Mesothelial cell of epicardium (in vitro differentiated cells): ENCODE measurements at places on chromosomes 6 and 20. TPM values are rescaled to one million over a fixed set of nuclear protein-coding genes. Genes with fewer than 3 reads are reported as not detected.

Gene RIPPLY2
- total RNA-seq, result not detected in 3 replicates

Gene PPP1R14C
- 0.16 to 0.38 TPM (median 0.27 TPM) in 3 replicates for total RNA-seq

Gene PEX7
- total RNA-seq, result 6.8 to 8.3 TPM (median 7.8 TPM) in 3 replicates

Gene HLA-DMB
- total RNA-seq, result not detected in 3 replicates

DNA sequence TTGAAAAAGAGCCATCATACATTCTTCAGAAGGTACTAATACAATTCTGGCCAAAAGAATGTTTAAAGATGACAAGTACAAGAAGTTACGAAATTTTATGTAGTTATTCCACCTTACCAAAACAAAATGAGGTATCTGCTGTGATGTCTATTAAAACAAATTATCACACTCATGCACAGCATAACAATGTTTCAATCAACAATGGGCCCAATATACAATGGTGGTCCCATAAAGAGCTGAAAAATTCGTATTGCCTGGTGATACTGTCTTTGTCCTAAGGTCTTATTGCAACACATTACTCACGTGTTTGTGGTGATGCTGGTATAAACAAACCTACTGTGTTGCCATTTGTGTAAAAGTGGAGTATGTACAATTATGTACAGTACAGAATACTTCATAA is 3.6 kb upstream of the NUP153 start:
- no peak for DNase-seq
- H3K4me1 ChIP-seq, result peaks cover 6% of the 10 kb centered on the region
- no peaks in the 10 kb centered on the region for H3K36me3 ChIP-seq
- no peak overlapping the region for H3K4me3 ChIP-seq
- no peak overlapping the region for H3K27ac ChIP-seq

- DNase-seq, result no peak
- no peak overlapping the region for H3K4me3 ChIP-seq
- H3K27ac ChIP-seq, result no peak overlapping the region
- H3K36me3 ChIP-seq, result no peaks in the 10 kb centered on the region
- H3K4me1 ChIP-seq, result peaks cover 13% of the 10 kb centered on the region
- H3K27me3 ChIP-seq, result no peaks in the 10 kb centered on the region
Measured at GRCh38 chr20:51204051-51204715, 181.3 kb upstream of the KCNG1 start.

DNA sequence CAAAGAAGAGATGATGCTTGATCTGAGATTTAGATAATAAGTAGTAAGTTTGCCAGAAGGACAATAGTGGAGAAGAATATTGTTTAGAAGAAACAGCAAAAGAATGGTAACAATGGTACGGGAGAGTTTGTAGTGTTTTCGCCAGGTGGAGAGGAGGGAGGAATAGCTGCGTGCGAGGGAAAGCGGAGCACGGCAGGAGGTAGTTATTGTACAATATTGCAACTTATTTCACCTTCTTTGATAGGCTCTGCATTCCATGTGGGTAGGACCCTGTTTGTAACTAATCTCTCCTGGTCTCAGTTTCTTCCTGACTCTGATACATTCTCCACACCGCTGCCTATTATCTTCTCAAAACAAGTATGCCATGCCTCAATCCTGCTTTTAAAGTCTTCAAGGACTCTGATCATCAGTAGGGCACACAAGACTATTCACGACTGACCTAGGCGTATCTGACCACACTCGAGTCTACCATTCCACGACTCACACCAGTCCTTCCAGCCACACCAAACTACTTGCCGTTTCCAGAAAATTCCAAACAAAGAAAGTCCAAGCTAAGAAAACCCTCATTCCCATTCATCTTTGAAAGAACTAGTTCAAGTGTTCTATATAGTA is 1.1 kb downstream of the PPIL4 start:
- no peaks in the 10 kb centered on the region for H3K36me3 ChIP-seq
- DNase-seq, result no peak
- H3K4me1 ChIP-seq, result peaks cover 29% of the 10 kb centered on the region
- peak overlapping the region; percentile 96 for H3K4me3 ChIP-seq

DNA sequence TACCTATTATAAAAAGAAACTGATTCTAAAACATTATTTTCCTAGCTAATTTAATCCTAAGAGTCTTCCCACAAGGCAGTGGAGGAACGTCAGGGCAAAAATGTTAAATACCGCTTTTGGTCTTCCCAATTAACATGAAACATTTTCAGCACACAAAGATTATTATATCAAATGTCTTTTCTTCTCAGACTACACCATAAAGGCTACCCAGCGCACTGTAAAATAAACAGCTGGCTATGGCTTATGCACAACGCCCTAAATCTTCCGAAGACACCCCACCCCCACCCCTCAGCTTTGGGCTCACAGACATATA is 1.0 kb downstream of the NUDT3 start:
- H3K4me1 ChIP-seq, result peaks cover 8% of the 10 kb centered on the region
- no peak for DNase-seq
- no peaks in the 10 kb centered on the region for H3K27me3 ChIP-seq
- H3K36me3 ChIP-seq, result peaks cover under 1% of the 10 kb centered on the region
- no peak overlapping the region for H3K27ac ChIP-seq
